ENCODE measurements at places on chromosomes 1 and 21. TPM values are rescaled to one million over a fixed set of nuclear protein-coding genes. Genes with fewer than 3 reads are reported as not detected.
A peak's percentile ranks its signal among the peaks of the same experiment; 100 is the strongest.

DNA sequence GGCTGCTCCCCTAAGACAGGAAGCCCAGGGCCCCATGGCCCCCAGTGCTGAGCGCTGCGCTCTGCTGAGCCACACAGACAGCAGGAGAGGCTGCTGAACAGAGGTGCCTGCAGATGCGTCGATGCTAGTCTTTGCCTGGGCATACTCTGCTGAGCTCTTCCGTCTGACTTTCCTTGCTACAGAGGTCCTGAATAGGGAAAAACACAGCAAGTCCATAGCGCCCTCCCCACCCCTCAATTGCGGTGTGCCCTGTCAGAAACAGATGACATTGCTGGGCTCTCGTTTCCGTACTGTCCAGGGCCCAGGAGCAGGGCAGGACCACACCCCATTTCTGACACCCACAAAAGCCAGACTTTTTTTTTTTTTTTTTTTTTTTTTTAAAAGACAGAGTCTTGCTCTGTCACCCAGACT, 252.5 kb downstream of the SDCCAG8 start:
- DNase-seq = peak; percentile 15

DNA sequence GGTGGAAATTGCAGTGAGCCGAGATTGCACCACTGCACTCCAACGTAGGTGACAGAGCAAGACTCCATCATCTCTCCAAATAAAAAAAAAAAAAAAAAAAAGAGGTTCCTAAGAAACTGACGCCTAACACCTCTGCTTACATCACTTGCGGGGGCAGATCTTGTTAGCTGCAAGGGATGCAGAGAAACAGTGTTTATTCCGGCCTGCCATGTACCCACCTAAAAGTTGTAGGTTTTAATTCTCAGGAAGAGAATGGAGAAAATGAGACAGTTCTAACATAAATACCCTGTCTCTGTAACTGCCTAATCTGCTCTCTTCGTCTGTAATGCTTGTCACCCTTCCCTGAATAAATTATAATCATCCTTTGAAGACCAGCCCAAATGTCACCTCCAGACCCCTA, 9.0 kb upstream of the SRSF4 start:
- DNase-seq = no peak

GRCh38 chr1:199265319-199265718, 626.5 kb downstream of the PTPRC start:
- DNase-seq = no peak

- DNase-seq = no peak
Measured at GRCh38 chr1:59541891-59542290, 245.0 kb downstream of the FGGY start.

GPR52 gene
- polyA plus RNA-seq = not detected

DNA sequence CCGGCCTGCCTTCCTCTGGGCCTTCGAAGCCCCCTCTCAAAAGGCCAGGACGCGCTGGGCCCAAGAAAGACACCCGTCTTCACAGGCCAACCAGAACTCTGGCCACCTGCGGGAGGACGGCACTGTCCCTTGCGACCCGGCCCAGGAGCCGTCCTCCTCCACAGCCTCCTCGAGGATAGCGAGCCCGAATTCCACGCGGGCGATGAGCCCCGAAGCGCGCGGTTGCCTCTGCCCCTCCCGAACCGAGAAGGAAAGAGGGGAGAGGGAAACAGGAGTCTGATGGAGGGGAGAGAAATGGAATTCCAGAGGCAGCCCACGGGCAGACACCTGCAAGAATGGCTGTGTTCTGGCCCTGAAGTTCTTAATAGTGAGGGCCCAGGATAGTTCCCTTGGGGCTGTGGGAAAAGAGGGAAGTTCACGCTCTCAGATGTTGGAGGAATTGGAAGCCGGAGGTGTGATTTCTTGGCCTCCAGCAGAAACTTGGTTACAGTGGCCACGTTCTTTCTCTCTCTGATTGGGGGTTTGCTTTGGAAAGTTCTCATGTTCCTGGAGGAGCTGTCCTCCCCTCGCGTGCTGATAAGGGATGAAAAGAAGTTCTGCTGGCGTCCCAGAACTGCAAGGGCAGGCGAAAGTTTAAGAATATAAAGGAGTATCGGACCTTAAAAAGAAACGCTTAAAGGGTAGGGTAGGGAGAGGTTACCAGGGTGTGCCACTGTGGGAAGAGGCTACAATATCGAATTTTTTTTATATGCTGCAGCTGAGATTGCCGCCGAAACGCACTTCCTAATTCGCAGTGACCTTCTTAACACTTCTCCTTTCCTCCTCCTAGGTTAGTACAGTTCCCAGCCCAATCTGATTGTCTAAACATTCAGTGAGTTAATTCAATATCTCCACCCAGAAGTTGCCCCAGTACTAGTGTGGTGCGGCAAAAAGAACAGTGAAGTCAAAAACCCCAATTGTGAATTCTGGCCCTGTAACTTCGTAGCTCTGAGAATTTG, 5.8 kb upstream of the SLC44A5 start:
- no peak for DNase-seq

DNA sequence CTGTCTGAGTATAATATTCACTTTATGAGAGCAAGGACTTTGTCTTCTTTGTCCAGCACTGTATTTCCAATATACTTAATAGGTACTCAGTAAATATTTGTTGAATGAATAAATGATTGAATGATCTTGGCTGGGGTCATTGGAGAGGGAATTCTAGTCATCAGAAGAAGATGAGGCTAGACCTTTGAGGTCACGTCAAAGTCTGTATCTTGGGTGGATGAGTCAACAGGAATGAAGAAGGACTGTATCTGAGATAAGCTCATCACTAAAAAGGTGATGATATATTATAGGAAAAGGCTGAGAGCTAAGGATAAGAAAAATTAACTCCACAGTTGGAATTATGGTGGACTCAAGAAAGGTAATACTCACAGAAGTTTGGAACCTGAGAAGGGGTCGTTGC, 125.1 kb upstream of the MAGI3 start:
- DNase-seq = no peak

GBP2 gene
- polyA plus RNA-seq = 250 TPM

DMRTB1 gene
- not detected for polyA plus RNA-seq

SDC3 gene
- polyA plus RNA-seq = not detected

- DNase-seq = no peak
Measured at GRCh38 chr1:233614743-233615521, 1.0 kb downstream of the KCNK1 start.

DNA sequence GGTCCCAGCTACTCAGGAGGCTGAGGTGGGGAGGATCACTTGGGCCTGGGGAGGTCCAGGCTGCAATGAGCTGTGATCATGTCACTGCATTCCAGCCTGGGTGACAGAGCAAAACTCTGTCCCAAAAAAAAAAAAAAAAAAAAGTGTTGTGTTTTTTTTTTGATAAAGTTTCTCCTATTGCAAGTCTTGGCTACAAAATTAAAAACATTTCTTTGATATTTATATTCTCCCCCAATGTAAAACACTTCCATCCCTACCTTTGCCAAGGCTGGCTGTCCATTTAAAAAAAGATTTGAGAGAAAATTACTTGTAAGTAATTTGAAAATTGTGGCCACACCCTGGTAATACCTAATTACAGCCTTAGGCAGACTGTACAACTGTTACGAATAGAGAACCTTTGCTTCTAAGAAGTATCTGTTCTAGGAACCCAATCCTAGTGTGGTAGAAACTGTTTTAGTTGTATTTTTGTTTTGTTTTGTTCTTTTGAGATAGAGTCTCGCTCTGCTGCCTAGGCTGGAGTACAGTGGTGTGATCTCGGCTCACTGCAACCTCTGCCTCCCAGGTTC, 11.2 kb downstream of the ZNF436 start:
- DNase-seq = no peak

- no peak for DNase-seq
Measured at GRCh38 chr1:184504040-184504954, 117.5 kb downstream of the C1orf21 start.

DNA sequence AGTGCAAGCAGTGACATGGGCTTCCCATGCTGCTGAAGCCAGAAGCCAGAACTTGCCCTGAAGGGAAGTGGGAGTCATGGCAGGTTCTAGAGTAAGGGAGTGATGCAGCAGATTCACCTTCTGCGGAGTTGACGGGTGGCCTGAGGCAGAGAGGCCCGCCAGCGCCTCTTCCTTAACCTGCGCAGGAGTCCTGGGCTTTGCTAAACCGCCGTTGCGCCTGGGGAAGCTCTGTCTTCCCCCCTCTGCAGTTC, 67.3 kb downstream of the OBSCN start:
- DNase-seq = no peak

DNA sequence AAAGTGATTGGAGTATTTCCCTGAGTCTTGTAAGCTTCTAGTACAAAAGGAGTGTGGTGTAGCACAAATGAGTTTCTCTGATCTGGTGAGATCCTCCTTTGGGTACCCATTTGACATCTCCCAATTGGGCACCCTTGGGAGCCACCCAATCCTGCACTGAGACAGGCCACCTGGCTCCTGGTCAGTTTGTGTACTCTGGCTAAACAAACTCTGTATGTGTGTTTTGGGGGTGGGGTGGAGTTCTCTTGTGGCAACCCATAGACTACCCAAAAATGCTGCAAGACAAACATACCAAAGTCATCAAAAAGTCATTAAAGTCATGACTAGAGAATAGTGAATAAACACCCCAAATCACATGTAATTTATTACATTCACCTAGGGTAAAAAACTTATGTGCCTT, 8.4 kb upstream of the HIVEP3 start:
- DNase-seq = no peak

DNA sequence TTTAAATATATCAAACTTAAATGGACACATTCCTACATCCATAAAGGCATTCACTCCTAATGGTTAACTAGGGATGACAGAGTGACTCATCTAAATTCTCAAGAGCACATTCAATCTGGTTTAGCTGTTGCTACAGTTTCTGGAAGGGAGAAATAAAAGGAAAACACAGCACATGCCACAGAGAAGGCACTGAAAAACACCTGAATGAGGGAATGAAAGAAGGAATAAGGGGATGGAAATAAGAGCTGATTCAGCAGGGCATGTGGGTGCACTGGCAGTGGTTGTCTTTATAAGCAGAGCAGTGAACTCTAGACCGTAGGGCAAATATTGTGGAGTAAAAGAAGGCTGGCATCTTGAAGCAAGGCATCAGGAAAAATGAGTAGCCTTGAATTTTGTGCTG, 79.3 kb downstream of the LHX4 start:
- no peak for DNase-seq

DNA sequence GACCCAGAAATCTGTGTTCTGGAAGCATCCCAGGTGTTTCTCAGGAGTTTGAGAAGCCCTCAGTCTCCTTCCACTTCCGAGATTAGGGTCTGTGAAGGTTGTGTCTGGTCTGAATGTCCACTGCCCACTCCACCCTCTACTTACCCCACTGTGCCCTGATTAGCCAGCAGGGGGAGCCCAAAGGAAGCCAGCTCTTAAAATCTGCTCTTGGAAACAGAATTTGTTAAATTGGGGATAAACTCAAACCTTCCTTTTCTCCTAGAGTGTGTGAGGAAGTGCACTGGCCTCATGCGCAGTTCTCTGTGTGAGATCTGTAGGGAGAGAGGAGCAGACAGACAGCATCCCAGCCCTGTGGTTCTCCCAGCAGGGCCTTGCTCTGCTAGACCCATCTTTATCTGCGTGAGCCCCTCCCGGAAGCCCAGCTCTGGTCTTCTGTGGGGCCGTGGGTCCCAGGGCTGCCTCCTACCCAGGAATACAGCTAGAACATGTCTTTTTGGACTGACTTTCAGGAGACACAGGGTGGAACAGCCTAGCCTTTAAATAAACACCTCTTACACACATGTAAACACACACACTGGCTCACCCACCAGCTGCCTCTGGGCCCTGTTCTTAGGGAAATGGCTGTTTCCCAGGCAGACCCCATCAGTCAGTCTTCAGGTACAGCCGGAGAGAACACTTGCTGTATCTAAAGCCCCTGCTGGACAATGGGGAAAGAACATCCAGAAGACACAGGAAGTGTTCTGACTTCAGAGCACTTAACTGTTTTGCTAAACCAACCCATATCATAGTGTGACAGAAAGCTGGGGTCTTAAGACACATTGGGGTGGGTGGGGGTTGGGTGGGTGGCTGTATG, 52.2 kb downstream of the SMYD2 start:
- peak; percentile 14 for DNase-seq

- DNase-seq = no peak
Measured at GRCh38 chr1:173507205-173507846, 30.2 kb downstream of the PRDX6 start.

CCT3 gene
- 205 TPM for polyA plus RNA-seq

GRCh38 chr1:50272912-50273311, 150.3 kb downstream of the DMRTA2 start:
- DNase-seq = no peak

DNA sequence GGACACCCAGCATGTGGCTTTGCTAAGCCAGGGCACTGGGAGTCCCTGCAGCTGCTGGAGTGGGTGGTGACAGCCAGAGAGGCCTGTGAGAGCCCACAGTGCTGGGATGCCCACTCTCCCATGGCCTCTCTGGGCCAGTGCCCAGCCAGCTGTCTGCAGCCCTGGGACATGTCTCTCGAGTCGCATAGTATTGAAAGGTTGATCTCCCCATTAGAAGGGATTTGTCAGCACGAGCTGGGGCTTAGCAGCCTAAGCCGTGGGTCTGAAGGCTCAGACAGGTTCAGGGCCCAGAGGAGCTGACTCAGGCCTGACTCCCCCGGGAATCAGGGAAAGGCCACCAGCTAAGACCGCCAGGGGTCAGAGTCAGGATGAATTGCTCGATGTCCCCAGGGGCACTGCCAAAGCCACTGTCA, 53.5 kb downstream of the FOXD2 start:
- no peak for DNase-seq

- DNase-seq = no peak
Measured at GRCh38 chr1:234929369-234929768, 199.3 kb downstream of the TOMM20 start.

- DNase-seq = no peak
Measured at GRCh38 chr1:208421486-208421885, 177.3 kb upstream of the PLXNA2 start.

GRCh38 chr1:98963064-98963758, 41.5 kb downstream of the PLPPR5 start:
- no peak for DNase-seq

DMBX1 gene
- not detected for polyA plus RNA-seq

SPRR2E gene
- polyA plus RNA-seq = not detected

DNA sequence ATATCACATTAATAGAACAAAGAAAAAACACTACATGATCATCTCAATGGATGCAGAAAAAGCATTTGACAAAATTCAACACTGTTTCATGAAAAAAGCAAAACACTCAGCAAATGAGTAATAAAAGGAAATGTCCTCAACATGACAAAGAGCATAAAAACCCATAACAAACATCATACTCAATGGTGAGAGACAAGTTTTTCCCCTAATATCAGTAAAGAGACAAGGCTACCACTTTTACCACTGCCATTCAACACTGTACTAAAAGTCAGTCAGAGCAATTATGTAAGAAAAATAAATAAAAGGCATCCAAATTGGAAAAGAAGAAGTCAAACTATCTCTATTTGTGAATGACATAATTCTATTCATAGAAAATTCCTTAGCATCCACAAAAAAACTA, 64.3 kb downstream of the ZNF644 start:
- DNase-seq = no peak

LHX8 gene
- not detected for polyA plus RNA-seq

HRNR gene
- not detected for polyA plus RNA-seq

DNA sequence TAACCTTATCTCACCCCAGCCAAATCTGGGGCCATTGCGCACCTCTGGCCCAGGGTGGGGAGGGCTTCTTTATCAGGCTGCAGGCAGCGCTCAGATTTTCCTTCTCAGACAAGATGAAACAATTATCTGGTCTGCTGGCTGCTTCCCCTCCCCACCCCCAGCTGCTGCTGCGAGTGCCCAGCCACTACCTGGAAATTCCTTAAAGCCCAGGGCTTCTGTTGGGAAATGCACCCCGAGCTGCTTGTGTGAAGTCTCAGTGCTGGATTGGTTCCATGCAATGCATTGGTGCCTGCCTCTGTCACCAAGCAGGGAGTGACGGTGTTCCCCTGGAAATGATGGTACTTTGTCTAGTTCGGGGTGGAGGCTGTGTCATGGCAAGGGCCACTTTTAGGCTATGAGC, 18.5 kb upstream of the ACTL8 start:
- no peak for DNase-seq

LRRC3 gene
- polyA plus RNA-seq = 0.15 TPM

NR5A2 gene
- polyA plus RNA-seq = not detected

Measured in CD4-positive, CD25-positive, alpha-beta regulatory T cell (primary cell).